A549 treated with Hydrocortisone at 1 μM for 4 hours (cell line): ENCODE measurements at places on chromosomes 11 and 22. TPM values are rescaled to one million over a fixed set of nuclear protein-coding genes. Genes with fewer than 3 reads are reported as not detected.

Gene CCDC116
- total RNA-seq, result 0.05 to 0.06 TPM in 2 of 5 replicates, not detected in the others

Gene OR2AT4
- total RNA-seq, result not detected in 5 replicates

Gene LIF
- total RNA-seq, result 28.2 to 31.6 TPM (median 30.1 TPM) in 5 replicates

Gene CRYBB3
- total RNA-seq, result not detected in 5 replicates

Gene GRK3
- total RNA-seq, result 2.7 to 3.6 TPM (median 3.4 TPM) in 5 replicates
